ENCODE measurements at places on chromosomes 6 and 20.

DNA sequence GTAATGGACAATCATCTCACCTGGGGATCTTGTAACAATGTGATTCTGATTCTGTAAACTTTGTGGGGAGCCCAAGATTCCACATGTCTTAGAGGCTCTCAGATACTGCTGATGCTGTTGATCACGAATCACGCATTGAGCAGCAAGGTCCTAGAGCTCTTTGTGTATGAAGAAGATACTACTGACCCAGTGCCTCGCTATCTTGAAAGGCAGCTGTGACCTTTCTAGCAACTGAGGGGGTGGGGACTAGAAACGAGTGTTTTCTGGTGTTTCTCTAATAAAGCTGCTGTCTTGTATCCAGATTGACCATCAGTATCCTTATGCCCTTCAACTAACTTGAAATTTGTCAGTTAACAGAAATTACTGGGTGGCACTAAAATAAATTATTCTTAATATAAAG is 142.9 kb downstream of the MTHFD1L start:
- DNase-seq: no peak

DNA sequence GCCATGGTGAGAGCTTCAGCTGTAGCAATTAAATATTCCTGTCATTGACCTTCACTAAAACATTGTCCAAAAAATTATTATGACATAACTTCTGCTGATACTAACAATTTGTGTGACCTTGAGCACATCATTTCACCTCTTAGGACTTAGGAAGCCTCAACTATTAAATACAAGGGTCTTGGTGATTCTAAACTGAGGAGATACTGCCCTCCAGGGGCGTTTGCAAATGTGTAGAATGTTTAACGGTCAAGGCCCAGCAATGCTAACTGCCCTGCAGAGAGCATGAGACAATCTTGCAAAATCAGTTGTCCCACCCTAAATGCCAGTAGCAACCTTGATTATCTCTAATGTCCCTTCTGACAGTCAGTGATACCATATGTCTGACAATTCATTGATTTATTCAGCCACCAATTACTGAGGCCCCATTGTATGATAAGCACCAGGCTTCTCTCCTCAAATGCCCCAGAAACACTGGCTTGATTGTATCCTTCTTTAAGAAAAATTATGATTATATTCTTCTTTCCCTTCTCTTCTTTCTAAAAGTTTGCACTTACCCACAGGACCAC is 284.1 kb upstream of the PLN start:
- peak; percentile 15 for DNase-seq

DNA sequence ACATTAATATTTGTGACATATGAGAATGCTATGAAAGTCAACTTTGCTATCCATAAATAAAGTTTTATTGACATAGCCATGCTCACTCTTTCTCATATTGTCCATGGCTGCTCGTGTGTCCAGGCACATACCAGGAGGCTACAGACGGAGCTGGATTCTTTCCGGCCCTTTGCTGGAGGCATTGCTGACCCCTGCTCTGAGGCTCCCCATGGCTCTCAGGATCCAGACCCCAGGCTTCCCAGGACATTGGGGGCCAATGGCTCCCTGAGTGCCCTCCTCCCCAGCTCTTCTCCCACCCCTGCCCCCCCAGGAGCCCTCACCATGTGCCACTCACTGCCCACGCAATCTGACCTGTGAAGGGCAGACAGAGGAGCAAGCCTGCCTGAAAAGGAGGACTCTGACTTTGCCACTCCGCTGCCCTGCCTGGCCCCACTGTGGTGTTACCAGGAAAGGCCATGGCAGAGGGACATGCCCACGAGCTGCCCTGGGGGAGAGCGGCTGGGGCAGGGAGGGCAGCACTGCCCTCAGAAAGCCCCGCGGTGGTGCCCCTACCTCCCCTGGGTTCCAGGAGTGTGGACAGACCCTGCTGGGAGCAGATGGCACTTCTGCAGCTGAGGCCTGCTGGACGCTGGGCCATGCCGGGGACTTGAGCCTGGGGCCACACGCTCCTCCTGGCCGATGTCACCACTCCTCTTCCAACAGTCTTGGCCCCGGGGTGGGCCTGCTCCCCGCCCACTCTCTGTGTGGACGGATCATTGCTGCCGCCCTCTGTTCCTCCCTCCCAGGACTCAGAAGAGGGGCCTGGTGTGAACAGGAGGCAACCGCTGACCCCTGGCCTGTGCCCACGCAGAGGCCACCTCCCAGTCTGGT is 97.8 kb upstream of the BHLHE23 start:
- no peak for DNase-seq

DNA sequence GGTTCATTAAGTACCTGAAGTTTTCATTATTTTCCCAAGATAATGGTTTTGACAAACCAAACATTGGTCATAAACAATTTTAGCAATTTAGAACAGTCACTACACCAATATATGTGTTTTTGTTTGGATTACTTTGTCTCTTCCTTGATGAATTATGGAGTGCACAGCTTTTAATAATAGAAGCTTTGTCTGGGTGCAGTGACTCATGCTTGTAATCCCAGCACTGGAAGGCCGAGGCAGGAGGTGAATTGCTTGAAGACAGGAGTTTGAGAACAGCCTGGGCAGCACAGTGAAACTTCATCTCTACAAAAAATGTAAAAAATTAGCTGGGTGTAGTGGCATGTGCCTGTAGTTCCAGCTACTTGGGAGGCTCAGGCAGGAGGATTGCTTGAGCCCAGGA is 89.4 kb upstream of the ANKEF1 start:
- DNase-seq: peak; percentile 40
